Left cardiac atrium (tissue), 4 donors: ENCODE measurements at places on chromosomes 11 and 22. TPM values are rescaled to one million over a fixed set of nuclear protein-coding genes. Genes with fewer than 3 reads are reported as not detected.
A peak's percentile ranks its signal among the peaks of the same experiment; 100 is the strongest.

BEST1 gene
- 3.4 TPM for total RNA-seq

VSTM5 gene
- total RNA-seq = 0.21 TPM

C11orf87 gene
- not detected for total RNA-seq

MS4A7 gene
- 37.1 TPM for total RNA-seq

KCNK4 gene
- not detected for total RNA-seq

DRD4 gene
- total RNA-seq = 0.29 TPM

BTBD18 gene
- total RNA-seq = not detected

MRPL49 gene
- total RNA-seq = 26.3 TPM

DNA sequence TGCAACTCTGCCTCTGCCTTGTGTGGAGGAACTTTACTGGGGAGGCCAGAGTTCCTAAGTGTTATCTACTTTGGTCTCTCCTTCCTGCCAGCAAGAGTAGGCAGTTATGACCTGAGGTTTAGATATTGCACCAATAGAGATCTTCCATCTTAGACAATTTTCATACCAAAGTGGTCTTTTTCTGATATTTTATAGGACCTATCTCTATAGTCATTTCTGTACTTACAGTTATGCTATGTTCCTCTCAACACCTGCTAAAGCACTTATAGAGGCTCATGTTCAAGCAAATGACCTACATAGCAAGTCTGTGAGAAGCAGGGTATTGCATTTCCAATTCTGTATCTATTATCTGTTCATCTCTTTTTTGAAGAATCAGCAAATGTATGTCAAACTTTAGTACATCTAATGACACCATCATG lies 80.8 kb downstream of the HORMAD2 start:
- DNase-seq = no peak

GRCh38 chr11:116852261-116853031 lies 15.0 kb upstream of the APOA1 start:
- no peak for DNase-seq

DNA sequence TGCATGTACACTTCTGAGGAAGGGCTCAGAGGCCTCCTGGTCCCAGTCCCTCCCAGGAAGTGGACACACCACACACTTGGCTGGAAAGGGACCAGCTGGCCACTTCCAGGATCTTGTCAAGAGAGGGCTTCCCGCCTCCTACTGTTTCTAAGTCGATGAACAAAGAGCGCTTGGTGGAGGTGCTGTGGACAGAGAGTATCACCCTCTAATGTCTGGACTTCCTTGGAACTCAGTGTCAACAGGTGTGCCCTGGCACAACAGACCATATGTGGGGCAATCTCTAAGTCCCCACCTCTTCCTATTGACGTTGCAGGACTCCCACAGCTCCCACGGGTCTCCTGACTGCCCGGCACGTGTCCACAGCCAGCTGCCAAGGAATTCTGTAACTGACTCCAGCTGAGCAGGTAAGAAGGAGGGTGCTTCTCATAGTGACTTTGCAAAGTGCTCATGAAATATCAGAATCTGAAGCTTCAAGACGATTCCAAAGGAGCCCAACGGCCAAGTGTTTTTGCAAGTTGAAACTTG lies 16.1 kb downstream of the POU2AF1 start:
- DNase-seq = no peak

DNA sequence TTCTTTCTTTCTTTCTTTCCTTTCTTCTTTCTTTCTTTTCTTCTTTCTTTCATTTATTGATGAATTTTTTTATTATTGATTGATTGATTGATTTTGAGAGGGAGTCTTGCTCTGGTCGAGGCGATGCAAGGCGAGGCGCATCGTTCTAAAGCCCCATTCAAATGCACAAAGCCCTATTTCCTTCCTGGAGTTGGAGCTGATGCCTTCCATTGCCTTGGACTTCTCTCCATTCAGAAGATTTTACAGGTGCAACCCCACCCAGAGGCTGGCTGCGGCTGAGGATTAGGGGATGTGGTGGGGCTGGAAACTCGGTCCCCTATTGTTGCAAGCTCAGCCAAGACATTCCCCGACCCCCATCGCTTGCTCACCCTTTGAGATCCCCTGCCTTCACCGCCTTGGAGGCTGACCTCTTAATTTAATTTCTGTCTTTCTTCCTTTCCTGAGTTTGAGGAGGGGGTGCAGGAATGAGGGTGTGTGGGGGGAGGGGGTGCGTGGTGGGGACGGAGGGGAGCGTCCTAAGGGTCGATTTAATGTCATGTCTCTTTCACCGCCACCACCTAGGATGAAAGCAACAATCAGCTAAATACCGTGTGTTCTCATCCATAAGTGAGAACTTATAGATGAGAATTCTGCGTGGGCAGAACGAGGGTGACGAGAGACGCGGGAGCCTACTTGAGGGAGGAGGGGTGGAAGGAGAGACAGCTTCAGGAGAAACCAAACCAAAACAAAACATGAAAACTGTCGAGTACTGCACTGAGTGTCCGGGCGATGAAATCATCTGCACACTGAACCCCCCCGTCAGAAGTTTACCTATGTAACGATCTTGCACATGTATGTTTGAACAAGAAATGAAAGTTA lies 3913.9 kb upstream of the OR11H1 start:
- no peak for DNase-seq

GRCh38 chr22:44456661-44457412 lies 41.2 kb downstream of the RTL6 start:
- DNase-seq = no peak

GRCh38 chr22:19043121-19044085 lies 78.8 kb downstream of the DGCR2 start:
- DNase-seq = no peak

DNA sequence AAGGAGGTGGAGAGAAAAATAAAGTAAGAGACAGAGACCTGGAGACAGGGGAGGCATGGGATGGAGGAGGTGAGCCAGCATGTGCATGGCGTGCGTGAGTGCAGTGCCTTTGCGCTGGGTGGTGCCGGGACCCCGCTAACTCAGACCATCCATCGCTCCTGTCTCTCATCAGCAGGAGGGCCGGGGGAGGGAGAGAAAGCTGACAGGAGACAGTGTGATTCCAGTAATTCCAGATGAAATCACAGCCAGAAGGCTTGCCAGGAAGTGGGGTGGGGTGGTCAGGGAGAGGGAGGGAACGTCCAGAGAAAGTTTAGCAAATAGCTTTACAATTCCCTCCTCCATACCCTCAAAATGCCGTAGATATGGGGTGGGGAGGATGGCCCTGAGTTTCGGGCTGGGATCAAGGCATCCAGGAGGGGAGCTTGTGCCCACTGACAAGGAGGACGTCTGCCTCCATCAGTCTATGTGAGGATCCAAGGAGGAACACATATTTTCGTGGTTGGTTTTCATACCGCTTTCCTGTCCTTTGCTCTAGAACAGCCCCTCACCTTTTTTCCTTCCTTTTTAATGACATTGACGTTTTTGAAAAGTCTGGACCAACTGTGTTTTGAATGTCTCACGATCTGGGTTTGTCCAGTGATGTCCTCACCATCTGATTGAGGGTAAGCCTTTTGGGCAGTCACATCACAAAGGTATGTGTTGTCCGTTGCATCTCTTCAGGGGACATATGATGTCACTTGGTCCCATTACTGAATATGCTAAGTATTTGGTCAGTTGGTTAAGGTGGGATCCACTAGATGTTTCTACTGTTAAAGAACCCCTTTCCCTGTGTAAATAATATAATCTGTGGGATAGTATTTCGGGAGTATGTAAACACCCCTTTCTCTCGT lies 567.3 kb downstream of the MIAT start:
- peak; percentile 57 for DNase-seq

DNA sequence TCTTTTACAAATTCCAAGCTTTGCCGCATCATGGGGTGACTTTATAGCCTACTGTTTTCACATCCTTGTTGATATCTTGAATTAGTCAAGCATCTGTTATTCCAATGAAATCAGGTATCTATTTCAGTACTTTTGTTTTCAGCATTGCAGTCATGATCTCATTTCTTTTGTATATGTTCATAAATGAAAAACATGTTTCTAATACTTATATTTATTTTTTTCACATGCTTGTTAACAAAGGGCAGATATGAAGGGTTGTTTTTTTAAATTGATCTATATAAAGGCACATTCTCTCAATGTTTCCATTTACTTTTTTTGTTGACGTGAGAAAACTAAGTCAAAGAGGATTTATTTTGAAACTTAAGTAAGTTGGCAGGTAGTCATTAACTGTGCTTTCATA lies 964.8 kb downstream of the JRKL start:
- DNase-seq = no peak

- DNase-seq = no peak
Observed at GRCh38 chr22:50317674-50318073, 9.1 kb downstream of the DENND6B start.

DNA sequence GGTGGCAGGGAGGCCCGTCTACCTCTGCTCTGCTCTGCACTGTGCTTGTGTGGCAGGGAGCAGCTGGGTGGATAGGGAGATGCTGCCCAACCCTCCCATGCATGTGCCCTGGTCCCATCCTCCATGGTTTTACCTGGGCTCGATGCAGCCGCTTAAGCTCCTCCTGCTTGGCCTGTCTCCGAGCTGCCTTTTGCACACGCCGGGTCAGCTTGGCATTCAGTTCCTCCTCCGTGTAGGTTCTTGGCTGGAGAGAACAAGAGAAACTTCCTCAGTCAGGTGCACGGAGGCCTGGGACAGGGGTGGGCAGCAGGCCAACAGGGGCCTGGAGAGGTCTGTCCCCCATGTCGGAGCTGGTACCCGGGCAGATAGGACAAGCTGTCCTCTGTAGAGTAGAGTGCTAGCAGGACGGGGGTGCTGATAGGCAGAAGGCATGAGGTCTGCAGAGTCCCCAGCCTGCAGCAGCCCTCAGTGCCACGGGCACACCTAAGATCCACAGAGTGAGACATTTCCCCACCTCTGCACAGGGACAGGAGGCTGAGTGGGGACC lies 36.4 kb upstream of the BID start:
- DNase-seq = no peak

- DNase-seq = no peak
Observed at GRCh38 chr22:45859231-45860161, 117.5 kb downstream of the WNT7B start.

GRCh38 chr11:44306052-44306917 lies 3.7 kb downstream of the ALX4 start:
- no peak for DNase-seq

DNA sequence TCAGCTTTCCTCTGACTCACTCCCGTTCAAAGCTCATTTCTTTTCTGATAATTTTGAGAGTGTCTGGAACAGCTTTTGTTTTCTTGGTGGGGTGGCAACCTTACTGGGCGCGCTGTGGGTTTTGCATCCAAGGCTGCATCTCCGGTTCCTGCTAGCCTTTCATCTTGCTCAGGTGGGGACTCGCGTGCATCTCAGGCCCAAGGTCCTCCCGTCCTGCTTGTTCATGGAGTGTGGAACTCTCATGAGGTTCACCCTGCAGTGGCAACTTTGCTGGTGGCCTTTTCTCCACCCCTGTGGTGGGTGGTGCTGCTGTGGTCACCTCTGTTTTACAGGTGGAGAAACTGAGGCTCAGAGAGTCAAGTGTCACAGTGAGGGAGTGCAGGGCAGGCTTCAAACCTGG lies 25.6 kb downstream of the MCM5 start:
- DNase-seq = no peak

- no peak for DNase-seq
Observed at GRCh38 chr11:70603114-70603755, 204.9 kb downstream of the CTTN start.

GRCh38 chr22:23077627-23078461 lies 7.5 kb downstream of the GNAZ start:
- no peak for DNase-seq

GRCh38 chr11:61254403-61255025 lies 13.5 kb downstream of the PGA5 start:
- DNase-seq = peak; percentile 51

- DNase-seq = no peak
Observed at GRCh38 chr11:112176077-112176476, 765 bp downstream of the BCO2 start.

DNA sequence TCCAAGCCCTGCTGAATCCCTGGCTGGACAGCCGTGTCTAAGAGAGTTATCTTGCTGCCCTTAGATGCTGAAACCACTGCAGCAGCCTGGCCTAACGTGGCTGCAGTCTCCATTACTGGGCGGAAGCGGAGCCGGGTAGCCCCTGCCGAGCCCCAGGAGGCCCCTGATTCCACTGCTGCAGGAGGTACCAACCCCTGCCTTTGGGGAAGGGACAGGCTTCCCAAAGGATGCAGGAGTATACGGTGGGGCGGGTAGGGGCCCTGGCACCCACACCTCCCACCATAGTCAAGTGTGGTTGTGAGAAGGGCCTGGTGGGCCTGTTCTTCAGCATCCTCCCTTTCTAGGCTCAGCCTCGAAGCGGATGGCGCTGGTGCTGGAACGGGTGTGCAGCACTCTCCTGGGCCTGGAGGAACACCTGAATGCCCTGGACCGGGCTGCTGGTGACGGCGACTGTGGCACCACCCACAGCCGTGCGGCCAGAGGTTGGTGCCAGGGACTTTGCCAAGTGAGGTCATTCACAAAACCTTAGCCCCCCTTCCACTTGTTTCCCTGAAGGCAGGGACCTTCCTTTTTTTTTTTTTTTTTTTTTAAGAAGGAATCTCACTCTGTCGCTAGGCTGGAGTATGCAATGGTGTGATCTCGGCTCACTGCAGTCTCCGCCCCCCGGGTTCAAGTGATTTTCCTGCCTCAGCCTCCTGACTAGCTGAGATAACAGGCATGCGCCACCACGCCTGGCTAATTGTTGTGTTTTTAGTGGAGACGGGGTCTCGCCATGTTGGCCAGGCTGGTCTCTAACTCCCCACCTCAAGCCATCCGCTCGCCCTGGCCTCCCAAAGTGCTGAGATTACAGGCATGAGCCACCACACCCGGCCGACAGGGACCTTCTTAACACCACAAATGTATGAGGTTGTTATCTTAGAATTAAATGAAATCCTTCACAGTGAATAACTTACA lies 11.0 kb downstream of the TKFC start:
- DNase-seq = no peak

- no peak for DNase-seq
Observed at GRCh38 chr22:47068626-47068996, 306.2 kb downstream of the TBC1D22A start.

- no peak for DNase-seq
Observed at GRCh38 chr11:11329062-11329806, 23.8 kb downstream of the CSNK2A3 start.

- DNase-seq = no peak
Observed at GRCh38 chr11:77966338-77966737, 28.1 kb downstream of the INTS4 start.

DNA sequence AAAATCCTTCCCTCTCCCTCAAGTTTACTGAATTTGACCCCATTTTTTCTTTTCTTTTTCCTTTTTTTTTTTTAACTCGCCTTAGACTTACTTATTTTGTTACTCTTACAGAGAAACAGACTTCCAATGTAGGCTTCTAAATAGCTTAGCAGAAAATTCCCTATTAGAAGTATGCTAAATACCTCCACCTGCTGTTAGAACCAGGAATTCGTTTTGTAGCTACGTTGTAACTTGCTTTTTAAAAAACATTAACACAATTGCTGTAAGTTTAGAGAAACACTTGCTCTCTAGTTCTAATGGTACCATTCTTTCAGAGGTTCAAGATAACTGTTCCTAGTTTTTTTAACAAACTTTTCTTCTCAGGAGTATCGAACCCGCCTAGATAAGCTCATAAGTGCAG lies 324.2 kb downstream of the DCDC1 start:
- no peak for DNase-seq
